ENCODE measurements at places on chromosomes 6 and 20. TPM values are rescaled to one million over a fixed set of nuclear protein-coding genes. Genes with fewer than 3 reads are reported as not detected.

DPPA5 gene
- total RNA-seq, result not detected

DNA sequence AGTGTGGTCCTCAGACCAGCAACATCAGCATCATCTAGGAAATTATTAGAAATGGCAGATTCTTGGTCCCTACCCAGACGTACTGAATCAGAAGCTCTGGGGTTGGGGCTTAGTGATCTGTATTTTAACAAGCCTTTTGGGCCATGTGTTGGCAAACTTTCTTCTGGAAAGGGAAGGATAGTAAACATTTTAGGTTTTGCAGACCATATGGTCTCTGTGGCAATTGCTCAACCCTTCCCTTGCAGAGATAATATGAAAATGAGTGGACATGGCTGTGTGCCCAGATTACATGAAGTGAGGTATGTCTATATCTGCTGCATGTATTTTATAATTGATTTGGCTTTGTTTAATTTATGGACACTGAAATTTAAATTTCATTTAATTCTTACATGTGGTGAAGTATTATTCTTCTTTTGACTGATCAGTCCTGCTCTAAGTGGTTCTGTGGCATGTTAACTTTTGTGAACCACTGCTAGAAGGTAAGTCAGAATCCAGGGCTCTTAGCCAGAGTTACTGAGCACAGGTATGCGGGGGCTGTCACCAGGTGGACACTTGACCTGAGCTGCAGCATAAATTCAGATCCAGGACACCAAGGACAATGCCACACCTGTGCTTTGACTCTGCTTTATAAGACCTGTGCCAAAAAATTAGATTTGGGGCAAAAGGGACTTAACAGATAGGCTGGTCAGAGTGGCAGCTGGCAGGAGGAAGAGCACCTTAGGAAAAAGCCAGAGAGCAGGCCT, 43.2 kb downstream of the LY86 start:
- DNase-seq, result no peak

SLC22A16 gene
- total RNA-seq, result not detected

DNA sequence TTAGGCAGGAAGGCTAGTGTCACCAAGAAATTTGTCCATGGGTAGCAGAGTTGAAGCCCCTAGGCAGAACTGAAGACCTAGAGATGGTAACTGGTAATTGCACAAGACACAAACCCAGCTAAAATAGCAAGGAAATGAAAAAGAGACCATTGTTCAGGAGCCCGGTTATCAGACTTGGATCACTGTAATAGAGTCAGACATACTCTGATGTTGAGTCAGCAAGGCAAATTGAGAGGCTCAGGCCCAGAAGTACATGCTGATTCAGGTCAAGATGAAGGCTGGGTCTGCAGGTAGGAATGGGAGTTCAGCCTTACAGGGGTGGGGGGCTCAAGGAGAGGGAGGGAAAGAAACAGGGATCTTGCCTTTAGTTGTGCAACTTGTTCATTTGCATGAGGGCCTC, 6.5 kb upstream of the TMEM242 start:
- no peak for DNase-seq

ZFP57 gene
- not detected for total RNA-seq

Measured in glomerular endothelial cell (primary cell).